Stimulated activated CD4-positive, alpha-beta T cell treated with anti-CD3 and anti-CD28 coated beads, Interleukin-1b, Interleukin-23, amount 100 ng/mL, for 1 hour (primary cell): ENCODE measurements at places on chromosomes 3 and 15.

GRCh38 chr3:150443331-150443741, 35.2 kb downstream of the TSC22D2 start:
- no peak for DNase-seq

DNA sequence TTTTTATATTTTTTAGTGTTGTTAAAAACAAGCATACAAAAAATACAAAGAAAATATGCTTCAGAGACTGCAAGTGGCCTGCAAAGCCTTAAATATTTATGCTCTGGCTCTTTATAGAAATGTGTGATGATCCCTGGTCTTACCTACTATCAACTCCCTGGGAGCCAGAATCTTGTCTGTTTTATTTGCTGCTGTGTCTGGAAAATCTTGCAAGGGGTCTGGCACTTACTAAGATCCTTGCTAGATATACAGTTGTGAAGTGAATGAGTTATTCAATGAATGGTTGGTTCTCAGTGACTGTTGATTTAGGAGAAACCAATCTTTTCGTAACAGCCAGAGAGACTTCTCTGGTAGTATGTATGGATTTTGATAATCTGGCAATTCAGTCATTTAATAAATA, 521.0 kb upstream of the CFAP20DC start:
- DNase-seq = no peak

- no peak for DNase-seq
These were observed 27.5 kb upstream of the NDUFB4 start for GRCh38 chr3:120568598-120568997.

DNA sequence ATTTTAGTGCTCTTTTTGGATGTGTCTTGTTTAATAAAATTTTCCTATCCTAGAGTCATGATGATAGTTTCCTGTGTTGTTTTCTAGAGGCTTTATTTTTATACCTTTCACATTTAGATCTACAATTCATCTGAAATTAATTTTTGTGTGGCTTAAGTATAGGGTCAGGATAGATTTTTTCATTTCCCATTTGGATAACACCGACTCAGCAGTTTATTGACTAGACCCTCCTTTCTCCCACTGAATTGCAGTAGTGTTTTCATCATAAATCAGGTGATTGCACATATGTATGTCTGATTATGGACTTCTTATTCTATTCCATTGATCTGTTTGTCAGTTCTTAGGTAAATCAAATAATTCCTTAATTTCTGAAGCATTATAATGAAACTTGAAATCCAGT, 10.4 kb downstream of the PRR23A start:
- no peak for DNase-seq

GRCh38 chr15:89993349-89993748, 7.8 kb upstream of the ZNF710 start:
- no peak for DNase-seq

GRCh38 chr3:134326760-134327593, 47.3 kb downstream of the AMOTL2 start:
- DNase-seq = no peak

DNA sequence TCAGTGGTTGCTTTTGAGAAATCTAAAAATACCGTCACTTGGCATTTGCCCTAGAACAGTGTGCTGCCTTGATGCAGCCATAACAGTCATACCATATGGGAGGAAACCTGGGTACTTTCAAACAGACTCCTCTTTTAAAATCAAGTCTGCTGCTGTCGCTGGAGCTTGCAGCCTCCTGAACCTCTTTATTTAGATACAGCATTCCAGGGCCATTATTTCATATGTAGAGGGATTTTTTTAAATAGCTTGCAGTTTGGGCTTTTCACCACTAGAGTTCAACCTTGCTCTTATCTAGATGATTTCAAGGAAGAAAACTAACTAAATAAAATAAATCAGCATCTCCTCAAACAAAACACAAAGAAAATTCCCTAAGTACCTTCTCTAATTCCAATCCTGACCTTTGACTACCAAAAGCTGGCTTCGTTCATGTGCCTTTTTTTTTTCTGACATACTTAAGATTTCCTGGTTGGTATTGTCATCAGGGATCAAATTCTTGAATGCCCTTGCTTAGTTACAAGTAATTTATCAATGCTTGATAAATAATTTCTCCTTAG, 111.6 kb downstream of the KBTBD8 start:
- DNase-seq = no peak

- DNase-seq = no peak
These were observed 36.9 kb upstream of the HERC1 start for GRCh38 chr15:63870487-63871209.
